ENCODE measurements at places on chromosomes 4 and X. TPM values are rescaled to one million over a fixed set of nuclear protein-coding genes. Genes with fewer than 3 reads are reported as not detected.

GRCh38 chrX:132094164-132094563, 33.7 kb downstream of the FRMD7 start:
- DNase-seq: no peak

- peak; percentile 63 for DNase-seq
These were observed 982 bp downstream of the PDLIM5 start for GRCh38 chr4:94452476-94453371.

GRCh38 chrX:152428120-152428519, 23.0 kb downstream of the GABRA3 start:
- DNase-seq: no peak

- peak; percentile 23 for DNase-seq
These were observed 1.0 kb upstream of the ARHGAP4 start for GRCh38 chrX:153926858-153927671.

GRCh38 chrX:68934421-68934820, 105.6 kb downstream of the EFNB1 start:
- no peak for DNase-seq

GRCh38 chrX:14591976-14592375, 62.6 kb downstream of the GLRA2 start:
- no peak for DNase-seq

- DNase-seq: no peak
These were observed 104.8 kb upstream of the ENPEP start for GRCh38 chr4:110371016-110371770.

GRCh38 chrX:34559325-34559724, 97.8 kb downstream of the TMEM47 start:
- DNase-seq: peak; percentile 4

DNA sequence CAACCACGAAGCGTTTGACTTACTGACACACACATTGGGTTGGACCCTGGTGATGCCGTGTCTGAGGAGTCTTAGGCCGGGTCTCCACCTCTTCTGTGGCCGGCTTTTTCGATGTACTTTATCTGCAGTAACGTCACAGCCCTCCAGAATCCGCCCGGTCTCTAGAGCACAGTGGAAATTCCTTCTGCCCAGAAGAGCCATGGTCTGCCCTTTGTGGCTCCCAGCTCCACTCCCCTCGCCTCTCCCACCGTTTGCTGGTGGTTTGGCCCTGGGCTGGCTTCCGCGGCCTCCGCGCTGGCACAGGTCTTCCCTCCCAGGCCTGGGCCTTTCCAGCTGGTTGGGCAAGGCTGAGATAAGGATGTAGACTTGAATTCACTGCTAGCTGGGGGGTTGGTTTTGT, 4.3 kb downstream of the MAEA start:
- DNase-seq: no peak

GRCh38 chr4:25702848-25703247, 47.2 kb downstream of the SLC34A2 start:
- no peak for DNase-seq

DNA sequence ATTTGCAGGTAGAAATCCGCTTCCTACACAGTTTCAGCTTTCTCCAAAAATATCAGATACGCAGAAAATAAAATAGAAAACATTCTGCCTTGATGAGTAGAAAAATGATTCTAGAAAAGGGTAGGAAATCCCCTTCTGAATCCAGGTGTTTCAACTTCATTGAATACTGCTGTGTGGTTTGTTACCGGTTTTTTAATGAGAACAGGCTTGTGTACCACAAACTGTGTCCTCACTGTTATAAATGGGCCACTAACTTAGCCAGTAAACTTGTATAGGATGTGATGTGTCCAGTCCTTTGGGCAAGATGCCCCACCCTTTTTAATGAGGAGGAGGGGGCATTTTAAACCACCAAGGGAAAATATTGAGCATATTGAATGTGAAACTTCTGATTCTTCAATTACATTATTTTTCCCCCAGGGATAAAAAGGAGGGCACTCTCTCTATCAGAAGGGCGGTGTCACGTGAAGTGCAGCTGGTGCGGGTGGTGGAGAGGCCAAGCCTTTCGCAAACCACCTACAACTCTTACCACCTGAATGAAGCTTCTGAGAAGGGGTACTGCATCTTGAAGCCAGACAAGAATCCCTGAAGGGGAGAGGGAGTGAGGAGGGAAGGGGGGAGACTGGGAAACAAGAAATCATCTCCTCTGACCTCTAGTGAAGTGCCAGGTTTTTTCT, 4.5 kb downstream of the CXXC4 start:
- no peak for DNase-seq

GRCh38 chr4:187172340-187172761, 448.7 kb upstream of the FAT1 start:
- no peak for DNase-seq

- no peak for DNase-seq
These were observed 29.5 kb upstream of the PSAPL1 start for GRCh38 chr4:7464259-7464655.

The MAGEA8 gene
- not detected for total RNA-seq

The XAGE1A gene
- not detected for total RNA-seq

The NHS gene
- 5.0 TPM for total RNA-seq

The DCX gene
- not detected for total RNA-seq

The CD99 gene
- total RNA-seq: 409 TPM

The CAPN6 gene
- 0.02 TPM for total RNA-seq

The FAT1 gene
- total RNA-seq: 83.1 TPM

The STK26 gene
- 71.2 TPM for total RNA-seq

The GAGE12F gene
- total RNA-seq: not detected

The CTAG2 gene
- not detected for total RNA-seq

Data from NCI-H460 (cell line).